ENCODE measurements at places on chromosomes 5 and 9. TPM values are rescaled to one million over a fixed set of nuclear protein-coding genes. Genes with fewer than 3 reads are reported as not detected.

The TNFSF15 gene
- 0.23 TPM for total RNA-seq

The PCDHA6 gene
- total RNA-seq = 0.73 TPM

The GTF3C4 gene
- 17.7 TPM for total RNA-seq

The DROSHA gene
- total RNA-seq = 42.6 TPM

The P4HA2 gene
- 5.1 TPM for total RNA-seq

The BTNL8 gene
- total RNA-seq = not detected

The ARID3C gene
- total RNA-seq = not detected

The LOX gene
- 20.2 TPM for total RNA-seq

The ARL14EPL gene
- total RNA-seq = 0.26 TPM
